ENCODE measurements at places on chromosomes 2 and 18.

DNA sequence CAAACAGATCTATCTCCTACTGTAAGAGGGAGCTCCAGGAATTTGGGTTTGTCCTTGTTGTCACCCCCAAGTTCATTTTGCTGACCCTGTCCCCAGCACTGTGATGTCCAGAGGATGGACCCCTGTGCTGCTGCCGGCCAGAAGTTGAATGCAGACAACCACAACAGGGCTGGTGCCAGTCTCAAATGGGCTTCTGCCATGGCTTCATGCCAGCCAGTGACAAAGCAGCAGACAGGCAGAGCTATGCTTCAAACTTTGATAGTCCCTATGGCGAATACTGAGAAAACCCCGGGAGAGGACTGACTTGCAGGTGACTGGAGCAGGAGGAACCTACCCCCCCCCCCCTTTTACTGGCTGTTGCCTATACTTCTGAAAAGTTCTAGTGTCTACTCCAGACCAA is 3.2 kb downstream of the SMAD7 start:
- no peak for DNase-seq

DNA sequence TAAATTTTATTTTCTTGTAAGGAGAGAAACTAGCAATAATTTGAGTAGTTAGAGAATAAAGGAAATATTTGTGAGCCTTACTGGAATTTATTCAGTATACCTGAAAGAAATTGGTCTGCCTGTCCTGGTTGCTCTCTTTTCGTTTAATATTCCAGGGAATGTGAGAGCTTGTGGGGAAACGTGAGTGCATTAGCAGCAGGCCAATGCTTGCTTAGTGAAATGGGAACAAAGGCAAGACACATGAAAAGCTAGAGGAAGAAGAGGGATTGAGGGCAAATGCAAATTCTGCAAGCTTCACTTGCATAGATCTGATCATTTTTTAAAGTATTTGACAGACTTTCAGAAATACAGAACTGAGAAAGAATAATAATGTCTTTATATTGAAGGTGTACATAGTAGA is 111.0 kb downstream of the ERBB4 start:
- DNase-seq: no peak

- peak; percentile 64 for DNase-seq
These were observed at the start of gene ABHD1 for GRCh38 chr2:27123302-27124150. ABHD1 (plus strand) TSS chr2:27123815; CDS start chr2:27123949, 134 bp downstream.

GRCh38 chr18:449374-449773 is 51.1 kb downstream of the COLEC12 start:
- no peak for DNase-seq

- no peak for DNase-seq
These were observed 14.6 kb downstream of the LDLRAD4 start for GRCh38 chr18:13232971-13233786.

Measured in stimulated activated CD4-positive, alpha-beta T cell treated with anti-CD3 and anti-CD28 coated beads, Interleukin-12 subunit alpha, Interleukin-12 subunit beta, amount 100 ng/mL, for 4 hours (primary cell).